ENCODE measurements at places on chromosomes 2 and 18. TPM values are rescaled to one million over a fixed set of nuclear protein-coding genes. Genes with fewer than 3 reads are reported as not detected.

RBM45 gene
- 25.5 TPM for polyA plus RNA-seq

CPO gene
- polyA plus RNA-seq, result 1.2 TPM

NEUROD1 gene
- not detected for polyA plus RNA-seq

GALNT13 gene
- polyA plus RNA-seq, result 2.1 TPM

MYO7B gene
- polyA plus RNA-seq, result 22.3 TPM

DRC1 gene
- 3.9 TPM for polyA plus RNA-seq

PTRHD1 gene
- polyA plus RNA-seq, result 34.9 TPM

SLC5A7 gene
- 0.76 TPM for polyA plus RNA-seq

GAREM1 gene
- 34.1 TPM for polyA plus RNA-seq

AKAIN1 gene
- not detected for polyA plus RNA-seq

CLEC4F gene
- polyA plus RNA-seq, result not detected

CRYBA2 gene
- polyA plus RNA-seq, result not detected

PDIA6 gene
- polyA plus RNA-seq, result 358 TPM

APOB gene
- polyA plus RNA-seq, result 0.90 TPM

SLC1A4 gene
- 8.8 TPM for polyA plus RNA-seq

MRO gene
- polyA plus RNA-seq, result 3.0 TPM

EGR4 gene
- polyA plus RNA-seq, result not detected

FZD7 gene
- 76.7 TPM for polyA plus RNA-seq

HAUS1 gene
- 52.7 TPM for polyA plus RNA-seq

FANCL gene
- polyA plus RNA-seq, result 55.4 TPM

ATOH8 gene
- polyA plus RNA-seq, result 11.0 TPM

RAB6C gene
- polyA plus RNA-seq, result 0.64 TPM

PDE1A gene
- polyA plus RNA-seq, result 22.5 TPM

LRRC30 gene
- 0.40 TPM for polyA plus RNA-seq

C1GALT1C1L gene
- polyA plus RNA-seq, result 2.8 TPM

EPAS1 gene
- polyA plus RNA-seq, result 57.9 TPM

XIRP2 gene
- 0.14 TPM for polyA plus RNA-seq

CHRND gene
- polyA plus RNA-seq, result 0.74 TPM

PTH2R gene
- 40.2 TPM for polyA plus RNA-seq

PTPRN gene
- polyA plus RNA-seq, result not detected

Data from right renal cortex interstitium (tissue), 3 donors.